NCI-H526 treated with DMSO at 0.1 percent for 48 hours (cell line): ENCODE measurements at places on chromosomes 5 and 9.

- DNase-seq = no peak
Observed at GRCh38 chr5:76225336-76225735, 142.2 kb downstream of the SV2C start.

GRCh38 chr5:137696481-137696880 is 39.4 kb downstream of the KLHL3 start:
- no peak for DNase-seq

- no peak for DNase-seq
Observed at GRCh38 chr5:16049761-16050160, 129.8 kb downstream of the MARCHF11 start.

DNA sequence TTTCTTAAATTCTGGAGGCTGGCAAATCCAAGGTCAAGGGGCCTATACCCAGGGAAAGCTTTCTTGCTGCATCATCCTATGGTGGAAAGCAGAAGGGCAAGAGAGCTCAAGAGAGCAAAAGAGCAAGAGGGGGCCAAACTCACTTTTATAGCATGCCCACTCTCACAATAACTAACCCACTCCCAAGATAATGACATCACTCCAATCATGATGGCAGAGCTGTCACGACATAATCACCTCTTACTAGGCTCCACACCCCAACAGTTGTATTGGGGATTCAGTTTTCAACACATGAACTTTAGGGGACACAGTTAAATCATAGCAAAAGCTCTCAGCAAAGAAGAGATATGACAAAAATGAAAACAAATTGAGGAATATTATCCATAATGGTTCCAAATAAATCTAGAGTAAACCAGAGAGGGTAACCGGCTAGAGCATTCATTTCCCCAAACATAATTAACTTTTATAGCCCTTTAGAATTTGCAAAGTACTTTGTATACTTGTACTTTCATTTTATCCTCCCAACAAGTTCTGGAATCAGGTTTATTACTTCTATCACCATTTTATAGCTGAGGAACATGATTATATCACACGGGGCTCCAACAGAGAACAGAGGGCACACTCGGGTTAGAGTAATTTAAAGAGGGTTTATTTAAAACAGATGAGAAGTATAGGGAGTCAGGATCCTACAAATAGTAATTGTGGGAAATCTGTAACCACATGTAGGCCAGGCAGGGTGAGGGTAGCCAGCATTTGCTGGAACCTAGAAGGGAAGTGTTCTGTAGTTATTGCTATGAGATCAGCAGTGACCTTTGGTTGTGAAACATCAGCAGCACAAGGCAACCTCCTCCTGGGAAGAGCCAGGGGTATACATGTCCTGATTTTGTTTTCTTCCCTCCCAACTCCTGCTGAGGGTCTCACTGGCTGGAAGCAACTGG is 7.2 kb upstream of the TARS1 start:
- no peak for DNase-seq

DNA sequence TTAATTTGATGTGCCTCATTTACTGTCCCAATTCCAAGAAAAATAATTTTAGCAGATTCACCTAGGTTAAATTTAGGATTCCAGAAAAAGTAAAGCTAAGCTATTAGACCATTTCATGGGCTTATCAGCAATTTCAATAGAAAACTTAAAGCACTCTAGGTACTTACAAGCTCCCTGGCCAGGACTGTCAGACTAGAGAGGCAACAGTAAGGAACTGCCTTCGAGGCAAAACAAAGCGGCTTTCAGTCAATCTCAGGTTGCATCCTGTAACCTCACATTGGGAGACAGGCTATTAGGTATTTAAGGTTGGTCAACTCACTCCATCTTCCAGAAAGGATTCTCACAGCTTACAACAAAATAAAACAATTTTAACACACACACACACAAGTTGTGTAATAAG is 48.7 kb upstream of the FSD1L start:
- no peak for DNase-seq

- DNase-seq = no peak
Observed at GRCh38 chr9:106916466-106917235, 53.7 kb downstream of the ZNF462 start.

DNA sequence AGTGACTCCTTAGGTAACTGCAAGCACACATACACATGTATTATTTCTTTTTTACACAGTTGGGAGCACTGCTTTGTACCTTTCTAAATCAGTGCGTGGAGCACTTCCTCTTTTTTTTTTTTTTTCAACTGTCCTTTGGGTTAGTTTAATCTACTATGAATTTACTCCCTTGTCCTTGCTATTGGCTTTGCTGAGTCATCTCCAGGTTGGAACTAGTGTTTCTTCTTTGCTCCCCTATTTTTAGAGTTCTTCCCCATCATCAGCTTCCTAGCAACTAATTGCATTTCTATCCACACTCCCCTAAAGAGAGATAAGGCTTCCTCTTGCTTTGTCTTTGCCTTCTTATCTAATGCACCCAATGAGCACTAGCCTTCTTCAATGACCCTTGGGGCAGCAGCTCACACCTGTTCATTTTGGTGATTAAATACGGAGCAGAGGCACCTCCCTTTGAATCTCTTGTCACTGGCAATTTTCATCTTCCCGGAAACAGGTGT is 24.3 kb downstream of the S100Z start:
- DNase-seq = no peak

- no peak for DNase-seq
Observed at GRCh38 chr5:34686762-34687268, 30.7 kb downstream of the RAI14 start.

DNA sequence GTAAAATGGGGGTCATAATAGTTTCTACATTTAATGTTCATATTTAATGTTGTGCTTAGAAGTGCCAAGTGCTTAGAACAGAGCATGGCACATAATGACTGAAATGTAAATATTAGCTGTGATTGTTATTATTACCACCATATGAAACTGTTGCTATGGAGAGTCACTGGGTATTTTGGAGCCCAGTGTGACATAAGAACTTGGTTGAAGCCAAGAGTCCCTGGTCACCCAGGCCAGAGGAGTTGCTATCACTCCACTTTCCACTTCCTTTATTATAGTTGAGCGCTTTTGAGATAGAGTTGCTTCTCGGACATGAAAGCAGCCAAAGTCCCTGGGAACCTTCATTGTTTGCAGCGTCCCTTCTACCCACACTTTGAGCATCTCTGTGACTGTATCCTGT is 77.1 kb downstream of the MAP1B start:
- no peak for DNase-seq

DNA sequence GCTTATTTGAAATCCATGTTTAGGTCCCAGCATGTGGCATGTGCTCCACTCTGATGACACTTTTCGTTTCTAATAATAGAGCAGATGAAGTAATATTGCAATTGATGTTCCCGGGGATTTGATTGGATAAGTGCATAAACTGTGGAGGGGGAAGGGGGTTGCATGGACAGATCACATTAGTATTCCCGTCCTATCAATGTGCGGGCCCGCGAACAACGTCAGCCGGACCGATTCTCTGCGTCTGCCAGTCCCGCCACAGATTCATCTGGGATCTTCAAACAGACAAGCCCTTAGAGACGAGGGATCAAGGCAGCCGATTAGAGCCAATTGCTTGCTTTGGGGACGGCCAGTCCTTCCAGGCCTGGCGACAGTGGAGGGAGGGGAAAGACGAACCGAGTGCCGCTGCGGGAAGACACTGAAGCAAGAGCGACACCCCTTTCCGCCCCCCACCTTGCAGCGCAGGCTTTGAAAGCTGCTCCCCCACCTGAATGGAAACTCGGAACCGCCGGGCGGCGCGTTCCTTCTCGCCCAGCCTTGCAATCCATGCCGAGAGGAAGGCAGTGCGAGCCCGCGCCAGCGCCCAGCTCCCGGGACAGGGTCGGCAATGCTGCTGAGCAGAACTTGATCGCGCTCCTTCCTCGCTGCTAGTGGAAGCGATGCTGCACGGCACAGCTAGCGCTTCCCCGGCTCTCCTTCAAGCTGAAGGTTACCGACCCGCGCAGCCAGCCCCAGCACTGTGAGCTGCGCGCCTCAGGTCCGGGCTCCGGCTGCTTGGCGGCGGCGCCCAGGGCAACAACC is at the start of gene RGS7BP:
TSS of gene RGS7BP (plus strand) at position 247 of the 798 bp plus-strand sequence. CDS start 610 bp downstream, outside the sequence.
- DNase-seq = peak; percentile 35

DNA sequence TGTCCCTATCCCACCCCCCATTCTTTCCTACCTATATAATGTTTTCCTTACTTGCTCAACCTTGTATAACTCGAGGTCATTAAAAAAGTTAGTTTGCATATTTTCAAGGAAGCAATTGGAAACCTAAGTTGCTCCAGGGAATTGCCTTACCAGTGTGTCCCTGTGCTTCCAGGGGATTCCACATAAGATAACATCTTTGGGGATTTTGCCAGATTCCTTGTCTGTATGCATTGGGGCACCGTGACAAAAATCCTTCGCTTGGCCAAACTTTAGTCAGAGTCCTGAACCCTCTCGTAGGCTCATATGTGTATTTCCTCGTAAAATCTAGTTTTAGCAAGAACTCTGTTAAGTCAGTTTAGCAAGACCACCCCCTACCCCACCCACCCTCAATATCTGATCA is 14.7 kb upstream of the OSMR start:
- no peak for DNase-seq

DNA sequence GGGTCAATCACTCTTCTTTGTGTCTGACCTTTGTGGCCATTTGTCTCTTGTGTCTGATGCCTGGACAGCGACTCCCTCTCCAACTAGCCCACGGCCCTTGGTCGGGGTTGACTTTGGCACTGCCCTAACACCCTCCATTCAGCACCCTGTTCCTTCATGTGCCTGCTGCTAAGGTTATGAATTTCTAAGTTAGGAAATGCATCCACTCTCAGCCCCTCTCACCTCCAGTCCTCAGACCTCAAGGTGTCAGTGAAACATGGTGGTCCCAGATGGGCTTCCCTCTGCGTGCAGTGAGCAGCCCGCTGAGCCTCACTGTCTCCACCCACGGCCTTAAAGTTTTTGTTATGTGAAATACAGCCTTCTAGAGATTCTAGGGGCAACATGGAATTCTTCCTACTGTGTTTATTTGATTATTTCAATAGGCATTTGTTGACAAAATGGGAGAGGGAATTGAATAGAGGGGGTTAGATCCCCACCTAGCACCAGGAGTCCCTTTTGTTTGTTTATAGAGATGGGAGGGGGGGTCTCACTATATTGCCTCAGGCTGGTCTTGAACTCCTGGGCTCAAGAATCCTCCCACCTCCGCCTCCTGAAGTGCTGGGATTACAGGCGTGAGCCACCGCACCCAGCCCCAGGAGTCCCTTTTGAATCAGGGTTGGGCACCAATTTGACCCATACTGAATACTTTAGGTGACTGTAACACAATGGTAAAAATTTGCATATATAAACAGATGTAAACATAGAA is 1.6 kb upstream of the GLIPR2 start:
- DNase-seq = no peak

GRCh38 chr5:81080809-81081460 is 120.8 kb downstream of the RASGRF2 start:
- no peak for DNase-seq

- DNase-seq = no peak
Observed at GRCh38 chr5:74480201-74480600, 160.3 kb downstream of the ENC1 start.

DNA sequence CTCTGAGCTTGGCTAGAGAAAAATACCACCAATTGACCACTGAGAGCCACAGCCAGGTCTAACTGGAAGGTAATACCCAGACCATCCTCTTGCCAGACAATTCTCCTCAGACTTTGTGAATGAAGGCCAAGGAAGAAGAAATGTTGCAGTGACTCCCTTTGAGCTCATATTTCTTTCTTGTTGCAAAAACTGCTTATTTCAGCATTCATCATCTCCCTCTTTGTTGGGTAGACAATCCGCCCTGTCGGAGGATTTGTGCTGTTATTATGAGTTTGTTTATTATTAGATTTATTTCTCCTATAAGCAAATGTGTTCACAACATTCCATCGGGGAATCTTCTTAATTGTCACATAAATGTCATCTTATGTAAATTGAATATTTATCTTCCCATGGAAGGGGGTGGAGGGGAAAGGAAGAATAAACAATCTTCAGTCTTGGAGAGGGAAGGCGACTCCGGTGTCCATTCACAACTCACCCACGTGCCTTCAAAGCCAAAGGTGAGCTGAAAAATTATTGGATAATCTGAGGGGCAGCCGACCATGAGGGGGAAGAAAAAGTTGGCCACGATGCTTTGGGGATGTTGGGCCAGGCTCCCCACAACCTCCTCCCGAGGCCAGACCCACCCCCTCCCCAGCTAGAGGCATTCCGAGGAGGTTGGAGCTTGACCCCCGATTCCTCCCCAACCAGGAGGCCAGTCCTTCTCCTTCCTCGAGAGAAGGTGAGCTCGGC is 1.8 kb upstream of the JADE2 start:
- DNase-seq = no peak
